ENCODE measurements at places on chromosomes 2 and 18.

- no peak for DNase-seq
Observed at GRCh38 chr2:211033765-211034164, 477.4 kb downstream of the CPS1 start.

DNA sequence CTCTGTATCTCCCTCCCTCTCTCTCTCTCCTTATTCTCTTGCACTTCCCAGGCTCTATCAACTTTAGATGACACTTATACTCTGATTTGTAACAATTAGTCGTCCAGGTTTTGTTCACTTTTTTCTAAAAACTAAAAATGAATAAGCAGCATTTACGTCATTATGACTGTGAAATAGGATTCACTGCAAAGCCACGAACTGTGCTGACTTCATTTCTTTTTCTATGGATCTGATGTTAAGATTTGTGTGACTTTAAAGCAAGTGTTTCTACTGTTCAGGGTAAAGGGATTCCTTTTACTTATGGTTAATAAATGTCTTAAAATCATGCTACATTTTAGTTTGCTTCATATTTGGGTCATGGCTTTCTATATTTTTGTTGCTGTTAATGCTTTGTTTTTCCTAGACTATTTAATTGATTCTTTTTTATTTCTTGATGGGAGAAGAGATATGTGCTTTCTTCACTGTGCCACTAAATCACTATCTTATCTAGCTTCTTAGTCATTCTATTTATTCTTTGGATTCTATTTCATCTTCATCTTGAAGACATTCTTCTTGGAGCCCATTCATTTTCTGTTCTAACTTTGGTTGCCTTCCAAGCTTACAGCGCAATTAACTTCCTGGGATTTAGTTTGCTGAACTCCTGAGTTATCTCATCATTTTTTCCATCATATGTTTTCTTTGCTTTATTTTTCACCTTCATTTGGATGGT is 480.4 kb upstream of the TRIB2 start:
- peak; percentile 52 for DNase-seq

GRCh38 chr2:16713011-16713423 is 47.4 kb upstream of the CYRIA start:
- DNase-seq, result no peak

GRCh38 chr18:43992741-43993140 is 687.9 kb upstream of the SETBP1 start:
- DNase-seq, result no peak

GRCh38 chr18:44130376-44130942 is 550.2 kb upstream of the SETBP1 start:
- peak; percentile 53 for DNase-seq

GRCh38 chr2:215396595-215397313 is 39.1 kb downstream of the FN1 start:
- no peak for DNase-seq

- peak; percentile 18 for DNase-seq
Observed at GRCh38 chr2:9610781-9611548, 19.8 kb downstream of the YWHAQ start.

- DNase-seq, result peak; percentile 70
Observed at GRCh38 chr2:188609321-188610049, 317.8 kb downstream of the GULP1 start.

GRCh38 chr2:10514743-10515142 is 66.6 kb upstream of the ODC1 start:
- DNase-seq, result peak; percentile 94

DNA sequence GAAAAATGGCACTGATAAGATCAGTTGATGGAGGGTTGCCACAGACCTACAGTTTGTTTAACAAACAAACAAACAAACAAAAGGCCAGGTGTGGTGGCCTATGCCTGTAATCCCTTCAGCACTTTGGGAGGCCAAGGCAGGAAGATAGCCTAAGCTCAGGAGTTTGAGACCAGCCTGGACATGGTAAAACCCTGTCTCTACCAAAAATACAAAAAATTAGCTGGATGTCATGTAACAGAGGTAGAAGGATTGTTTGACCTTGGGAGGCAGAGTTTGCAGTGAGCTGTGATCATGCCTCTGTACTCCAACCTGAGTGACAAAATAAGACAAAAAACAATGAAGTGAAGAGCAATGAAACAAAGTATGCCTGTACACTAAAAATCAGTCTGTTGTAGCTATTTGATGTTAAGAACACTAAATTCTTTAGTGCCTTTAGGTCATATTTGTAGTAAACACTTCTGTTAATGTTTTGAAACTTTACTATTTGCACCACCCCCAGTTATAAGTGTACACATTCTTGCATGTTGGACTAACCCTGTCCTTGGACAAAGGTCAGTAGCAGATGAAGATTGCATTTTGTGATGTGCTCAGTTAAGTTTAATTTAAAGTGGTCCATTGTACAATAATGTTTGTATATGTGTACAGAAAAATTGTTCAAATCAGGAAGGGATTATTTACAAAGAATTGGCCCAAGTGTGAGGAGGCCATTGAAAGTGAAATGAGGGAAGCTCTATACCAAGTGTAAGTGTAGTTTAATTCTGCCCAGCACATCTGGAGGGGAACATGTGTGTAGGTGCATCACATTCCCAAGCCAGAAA is 73.9 kb downstream of the KYNU start:
- no peak for DNase-seq

DNA sequence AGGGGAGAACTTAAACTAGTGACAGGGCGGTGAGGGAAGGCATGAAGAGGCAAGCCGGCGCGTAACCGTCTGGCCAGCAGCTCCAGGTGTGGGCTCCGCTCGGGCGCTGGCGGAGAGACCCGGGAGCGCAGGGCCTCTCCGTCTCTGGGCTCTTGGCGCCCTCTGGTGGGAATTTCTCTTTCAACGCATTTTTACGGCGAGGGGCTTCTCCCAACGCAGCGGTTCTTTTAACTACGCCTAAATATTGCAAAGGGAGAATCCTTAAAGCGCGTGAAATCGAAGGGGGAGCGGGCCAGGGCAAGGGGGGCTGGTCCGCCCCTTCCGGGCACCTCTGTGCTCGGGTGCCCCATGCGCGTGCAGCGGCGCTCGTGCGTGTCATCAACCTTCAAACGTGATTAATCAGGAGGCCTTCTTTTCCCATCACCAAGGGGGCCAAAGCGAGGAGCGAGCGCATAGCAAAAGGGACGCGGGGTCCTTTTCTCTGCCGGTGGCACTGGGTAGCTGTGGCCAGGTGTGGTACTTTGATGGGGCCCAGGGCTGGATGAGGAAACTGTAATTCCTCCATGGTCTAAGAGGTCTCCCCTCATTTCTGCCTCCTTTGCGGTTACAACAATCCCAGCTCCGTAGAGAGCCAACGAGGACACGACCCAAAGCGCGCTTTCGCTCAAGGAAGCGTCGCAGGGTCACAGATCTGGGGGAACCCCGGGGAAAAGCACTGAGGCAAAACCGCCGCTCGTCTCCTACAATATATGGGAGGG is 762 bp upstream of the GAD1 start:
- peak; percentile 29 for DNase-seq

DNA sequence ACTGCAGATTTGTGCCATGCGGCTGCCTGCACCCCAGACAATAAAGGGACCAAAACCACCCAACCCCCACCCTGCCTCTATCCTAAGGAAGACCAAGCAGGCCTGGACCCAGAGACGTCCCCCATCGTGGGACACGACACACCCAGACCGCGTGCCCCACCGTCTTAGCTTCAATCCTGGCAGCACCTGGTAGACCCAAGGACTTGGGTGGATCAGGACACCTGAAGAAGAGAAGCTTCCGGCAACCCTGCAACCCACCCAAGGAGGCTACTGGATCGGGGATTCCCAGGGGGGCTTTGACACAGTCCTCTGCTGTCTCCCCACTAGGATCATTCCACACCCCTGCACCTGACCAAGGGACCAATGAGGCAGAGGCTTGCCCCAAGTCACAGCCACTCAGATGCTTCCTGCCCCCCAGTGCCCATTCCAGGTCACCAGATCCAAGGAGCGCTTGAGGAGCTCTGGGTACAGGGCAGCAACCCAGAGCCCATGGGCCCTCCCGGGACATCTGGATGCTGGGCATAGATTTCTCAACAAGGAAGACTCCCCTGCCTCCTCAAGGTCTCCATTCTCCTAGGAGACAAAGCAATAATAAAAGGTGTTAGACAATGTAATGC is 3.6 kb downstream of the ALPI start:
- DNase-seq, result no peak

DNA sequence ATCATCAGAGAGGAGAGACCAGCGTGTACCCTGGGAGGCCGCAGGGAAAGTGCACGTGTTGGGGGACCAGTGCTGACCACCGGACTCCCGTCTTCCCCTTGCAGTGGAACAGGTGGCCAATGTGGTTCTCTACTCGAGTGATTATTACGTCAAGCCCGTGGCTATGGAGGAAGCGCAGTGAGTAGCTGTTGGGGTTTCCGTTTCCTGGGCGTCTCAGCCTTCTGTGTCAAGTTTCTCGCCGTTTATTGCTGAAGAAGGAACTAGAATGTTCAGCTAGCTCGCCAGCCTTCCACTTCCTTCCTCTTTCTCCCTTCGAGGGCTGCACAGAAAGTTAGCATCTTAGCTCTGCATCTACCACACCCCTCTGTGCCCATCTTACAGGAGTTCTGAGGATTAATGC is 22.8 kb upstream of the DGKD start:
- DNase-seq, result no peak

DNA sequence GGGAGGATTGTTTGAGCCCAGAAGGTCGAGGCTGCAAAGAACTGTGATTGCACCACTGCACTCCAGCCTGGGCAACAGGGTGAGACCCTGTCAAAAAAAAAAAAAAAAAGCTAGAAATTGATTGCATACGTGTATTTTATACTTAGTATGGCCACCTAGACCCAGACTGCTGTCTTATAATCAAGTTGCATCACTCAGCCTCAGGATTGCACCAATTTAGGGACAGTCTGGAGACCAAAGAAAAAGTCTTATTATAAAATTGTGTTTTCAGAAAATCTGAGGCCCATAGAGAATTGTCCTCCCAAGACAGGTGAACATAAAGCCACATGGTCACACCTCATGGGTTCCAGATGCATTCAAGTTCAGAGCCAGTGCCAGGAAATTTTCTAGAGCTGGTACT is 17.1 kb upstream of the PLEKHM3 start:
- no peak for DNase-seq

DNA sequence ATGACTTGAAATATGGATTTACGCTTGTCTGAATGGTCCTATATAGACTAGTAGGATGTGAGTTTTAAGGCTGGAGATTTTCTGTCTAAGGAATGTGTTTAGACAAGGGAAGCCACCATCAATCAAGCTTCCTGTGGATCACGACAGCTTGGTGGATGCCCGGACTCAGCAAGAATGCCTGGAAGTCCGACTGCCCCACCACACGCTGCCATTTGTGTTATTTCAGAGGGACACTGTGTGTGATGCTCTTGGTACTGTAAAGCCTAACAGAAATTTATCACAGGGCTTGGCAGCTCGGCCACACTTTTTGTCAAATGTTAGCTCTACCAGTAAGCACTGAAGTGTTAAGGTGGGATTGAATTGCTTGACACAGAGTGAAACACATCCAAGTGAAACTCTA is 127.1 kb upstream of the CDH7 start:
- no peak for DNase-seq

GRCh38 chr2:34875091-34875745 is 1276.1 kb upstream of the FAM98A start:
- no peak for DNase-seq

DNA sequence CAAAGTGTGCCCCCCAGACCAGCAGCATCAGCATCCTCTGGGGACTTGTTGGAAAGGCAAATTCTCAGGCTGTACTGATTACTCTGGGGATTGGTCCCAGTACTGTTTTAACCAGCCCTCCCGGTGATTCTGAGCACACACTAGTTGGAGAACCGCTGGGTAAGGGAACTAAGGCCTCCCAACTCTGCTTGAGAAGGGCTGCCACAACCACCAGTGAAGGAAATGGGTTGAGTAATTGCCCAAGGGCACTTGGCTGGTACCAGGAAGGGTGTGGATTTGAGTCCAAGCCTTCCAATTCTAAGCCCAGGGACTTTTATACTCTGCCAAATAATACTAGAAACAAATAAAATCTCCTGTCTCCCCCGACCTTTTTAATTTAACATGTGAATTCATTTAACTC is 219.9 kb downstream of the SETBP1 start:
- no peak for DNase-seq

DNA sequence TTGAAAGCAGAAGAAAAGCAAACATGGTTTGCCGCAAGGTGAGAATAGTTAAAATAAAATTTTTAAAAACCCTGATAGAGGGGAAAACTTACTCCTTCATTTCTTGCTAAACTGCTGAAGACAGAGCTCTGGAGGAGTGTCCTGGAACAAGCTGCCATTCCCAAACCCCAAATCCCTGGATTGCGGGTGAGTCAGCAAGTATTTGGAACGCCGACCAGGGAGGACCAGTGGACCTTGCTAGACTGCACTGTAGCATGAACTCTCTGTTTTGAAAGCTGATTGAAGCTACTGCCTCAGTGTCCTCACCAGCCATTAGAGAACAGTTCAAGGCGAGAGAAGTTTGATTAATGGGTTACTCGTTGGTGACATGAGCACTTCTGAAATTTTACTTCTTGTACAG is 99.4 kb upstream of the RASGRP3 start:
- DNase-seq, result no peak

DNA sequence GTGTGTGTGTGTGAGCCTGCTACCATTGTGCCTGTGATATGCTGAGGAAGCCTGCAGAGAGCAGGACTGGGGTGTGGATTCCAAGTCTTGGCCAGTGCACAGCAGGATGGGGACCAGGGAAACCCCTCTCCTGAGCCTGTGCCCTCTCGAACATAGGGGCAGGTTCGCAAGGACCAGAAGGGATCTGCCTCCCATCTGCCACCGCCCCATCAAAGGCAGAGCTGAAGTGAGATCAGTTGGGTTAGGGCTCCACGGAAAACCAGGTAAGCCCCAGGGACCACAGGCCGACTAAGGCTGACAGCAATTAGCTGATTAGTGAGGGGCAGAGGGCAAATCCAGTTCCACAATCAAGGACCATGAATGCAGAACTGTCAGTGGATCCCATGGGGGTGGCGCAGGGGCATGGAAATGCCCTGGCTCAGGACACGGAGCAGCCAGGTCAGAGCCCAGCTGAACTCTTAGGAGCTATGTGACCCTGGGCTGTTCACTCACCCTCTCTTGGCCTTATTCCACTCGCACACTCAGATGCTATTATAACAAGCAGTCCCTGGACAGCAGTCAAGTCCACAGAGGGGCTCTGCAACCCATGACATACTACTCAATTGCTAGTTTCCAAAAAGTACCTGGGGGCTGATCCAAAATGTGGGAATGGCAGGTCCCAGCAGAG is 84.2 kb upstream of the ID2 start:
- no peak for DNase-seq

DNA sequence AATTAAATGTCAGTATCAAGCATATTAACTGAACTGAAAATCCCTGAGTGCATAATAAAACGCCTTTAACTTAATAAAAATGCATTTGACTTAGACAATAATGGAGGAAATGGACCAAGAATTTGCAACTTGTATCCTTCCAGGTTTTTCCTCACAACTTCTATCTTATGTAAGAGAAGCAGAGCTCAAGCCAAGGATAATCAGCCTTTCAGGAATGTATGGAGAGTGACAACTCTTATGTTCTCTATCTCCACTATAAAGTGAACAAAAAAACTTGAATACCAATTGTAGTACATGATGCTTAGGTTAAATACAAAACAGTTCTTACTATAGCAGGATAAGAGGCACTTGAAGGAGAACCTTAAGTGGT is 64.8 kb upstream of the CYP26B1 start:
- DNase-seq, result no peak

GRCh38 chr18:21526463-21526862 is 74.0 kb downstream of the ESCO1 start:
- DNase-seq, result no peak
